ENCODE measurements at places on chromosomes 7 and 10.
A peak's percentile ranks its signal among the peaks of the same experiment; 100 is the strongest.

GRCh38 chr7:46565253-46566096 lies 644.4 kb upstream of the IGFBP3 start:
- no peak overlapping the region for H3K4me3 ChIP-seq
- no peaks in the 10 kb centered on the region for H3K36me3 ChIP-seq
- H3K27me3 ChIP-seq = no peaks in the 10 kb centered on the region
- H3K4me1 ChIP-seq = no peaks in the 10 kb centered on the region
- no peak overlapping the region for H3K27ac ChIP-seq
- DNase-seq = no peak

DNA sequence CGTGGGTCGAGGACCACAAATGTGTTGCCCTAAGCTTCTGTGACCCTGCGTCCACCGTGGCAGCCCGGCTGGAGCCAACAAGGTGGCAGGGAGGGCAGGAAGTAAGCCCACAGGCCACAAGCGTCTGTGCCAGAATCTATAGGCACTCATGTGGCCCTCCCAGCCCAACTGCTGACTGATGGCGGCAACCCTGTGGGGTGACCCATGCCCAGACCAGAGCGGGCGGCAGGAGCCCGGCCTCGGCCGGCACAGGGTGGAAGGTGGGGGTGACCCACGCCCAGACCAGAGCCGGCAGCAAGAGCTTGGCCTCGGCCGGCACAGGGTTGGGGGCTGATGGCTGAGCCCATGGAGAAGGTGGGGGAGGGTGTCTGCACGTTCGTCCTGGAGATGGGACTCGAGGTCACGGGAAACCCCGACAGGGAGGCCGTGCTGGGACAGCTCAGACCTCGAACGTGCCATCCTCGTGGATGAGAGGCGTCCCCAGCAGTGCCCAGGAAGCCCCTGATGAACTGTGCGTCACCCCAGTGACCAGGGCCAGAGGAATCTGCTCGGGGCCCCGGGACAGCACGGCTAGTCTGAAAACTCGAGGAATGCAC lies 181.0 kb downstream of the ELFN1 start:
- H3K4me1 ChIP-seq = peaks cover 11% of the 10 kb centered on the region
- DNase-seq = no peak
- no peaks in the 10 kb centered on the region for H3K36me3 ChIP-seq

DNA sequence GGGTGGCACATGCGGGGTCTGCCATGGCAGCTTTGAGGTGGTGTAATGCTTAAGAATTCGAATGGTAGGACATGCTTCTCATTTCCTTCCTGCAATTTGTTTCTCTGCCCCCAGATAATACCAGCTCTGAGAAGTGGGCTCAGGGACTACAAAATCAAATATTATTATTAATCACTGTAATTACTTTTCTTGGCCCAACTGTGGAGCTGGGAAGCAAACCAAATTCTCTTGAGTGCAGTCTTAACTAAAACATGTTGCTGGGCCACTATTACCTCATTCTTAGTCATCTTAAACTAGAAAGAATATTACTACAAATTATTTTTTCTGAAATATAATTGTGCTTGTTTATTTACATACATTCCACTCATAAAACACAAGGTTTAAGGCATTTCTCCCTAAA lies 566.7 kb upstream of the NRP1 start:
- H3K36me3 ChIP-seq = no peaks in the 10 kb centered on the region
- no peaks in the 10 kb centered on the region for H3K27me3 ChIP-seq
- H3K4me3 ChIP-seq = no peak overlapping the region
- DNase-seq = no peak
- no peaks in the 10 kb centered on the region for H3K4me1 ChIP-seq
- H3K27ac ChIP-seq = no peak overlapping the region

GRCh38 chr10:113820507-113820906 lies 33.4 kb downstream of the DCLRE1A start:
- no peak for DNase-seq
- no peak overlapping the region for H3K4me3 ChIP-seq
- H3K4me1 ChIP-seq = no peaks in the 10 kb centered on the region
- H3K27me3 ChIP-seq = peaks cover 4% of the 10 kb centered on the region

GRCh38 chr7:27992755-27993493 lies 187.7 kb downstream of the JAZF1 start:
- DNase-seq = no peak
- H3K36me3 ChIP-seq = peaks cover 22% of the 10 kb centered on the region
- no peaks in the 10 kb centered on the region for H3K27me3 ChIP-seq
- H3K4me3 ChIP-seq = no peak overlapping the region
- peaks cover 42% of the 10 kb centered on the region for H3K4me1 ChIP-seq
- H3K27ac ChIP-seq = peak overlapping the region; percentile 41
